Cerebellar cortex (tissue), 1 donor: ENCODE measurements at places on chromosomes 2 and 18.

GRCh38 chr2:100160396-100160795, 18.0 kb upstream of the AFF3 start:
- no peak for DNase-seq

DNA sequence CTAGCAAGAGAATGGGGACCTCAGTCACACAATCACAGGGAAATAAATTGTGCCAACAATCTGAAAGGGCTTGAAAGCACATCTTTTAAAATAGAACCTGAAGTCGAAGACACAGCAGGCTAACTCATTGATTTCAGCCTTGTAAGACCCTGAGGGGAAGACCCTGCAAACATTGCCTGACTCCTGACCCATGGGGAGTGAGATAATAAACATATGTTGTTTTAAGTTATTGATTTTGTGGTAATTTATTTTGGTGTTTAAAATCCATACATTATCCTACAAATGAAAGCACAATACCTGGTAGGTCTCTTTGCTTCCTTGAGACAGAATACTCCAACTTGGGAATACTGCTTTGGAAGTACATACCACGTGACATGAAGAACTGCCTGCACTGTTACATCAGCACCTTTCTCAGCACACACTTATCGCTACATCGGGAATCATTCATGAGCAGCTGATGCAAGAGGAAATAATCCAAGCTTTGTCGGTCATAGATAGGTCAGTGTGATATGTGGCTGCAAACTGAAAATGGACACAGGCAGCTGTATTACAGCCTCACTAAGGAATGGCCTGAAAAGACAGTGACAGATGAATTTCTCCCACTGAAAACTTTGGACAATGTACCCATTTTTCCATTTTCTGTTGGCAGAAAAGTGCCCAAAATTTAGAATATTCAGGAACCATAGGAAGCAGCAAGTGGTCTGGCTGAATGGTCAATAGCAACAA, 494.5 kb upstream of the MAP2 start:
- DNase-seq: no peak

- no peak for DNase-seq
Observed at GRCh38 chr2:212990697-212991096, 160.7 kb downstream of the IKZF2 start.

DNA sequence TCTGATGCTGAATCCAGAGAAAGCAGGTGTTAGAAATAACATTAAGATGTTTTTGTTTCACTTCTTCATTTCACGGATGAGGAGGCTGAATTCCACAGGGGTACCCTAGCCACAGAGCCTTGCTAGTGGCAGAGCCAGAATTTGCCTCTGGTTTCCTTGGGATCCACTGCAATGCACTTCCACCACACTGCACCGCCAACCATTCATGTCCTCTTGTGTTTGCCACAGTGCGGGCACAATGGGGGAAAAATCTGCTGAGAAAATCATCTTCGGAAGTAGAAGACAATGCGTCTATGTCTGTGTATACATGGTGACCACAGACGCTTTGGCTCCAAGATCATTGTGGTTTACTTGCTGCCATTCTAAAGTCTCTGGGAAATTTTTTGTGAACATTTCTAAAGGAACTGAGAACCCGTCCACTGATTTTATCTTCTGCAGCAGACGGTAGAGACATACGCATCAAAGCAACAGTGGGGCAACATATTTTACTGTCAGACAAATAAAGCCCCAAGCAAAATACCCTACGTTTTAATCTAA, 14.9 kb downstream of the ICOS start:
- no peak for DNase-seq

- DNase-seq: no peak
Observed at GRCh38 chr2:25497229-25497917, 155.6 kb upstream of the DNMT3A start.

- no peak for DNase-seq
Observed at GRCh38 chr2:41947701-41948396, 100.0 kb upstream of the PKDCC start.

GRCh38 chr18:79381811-79382311, 13.9 kb upstream of the NFATC1 start:
- no peak for DNase-seq

DNA sequence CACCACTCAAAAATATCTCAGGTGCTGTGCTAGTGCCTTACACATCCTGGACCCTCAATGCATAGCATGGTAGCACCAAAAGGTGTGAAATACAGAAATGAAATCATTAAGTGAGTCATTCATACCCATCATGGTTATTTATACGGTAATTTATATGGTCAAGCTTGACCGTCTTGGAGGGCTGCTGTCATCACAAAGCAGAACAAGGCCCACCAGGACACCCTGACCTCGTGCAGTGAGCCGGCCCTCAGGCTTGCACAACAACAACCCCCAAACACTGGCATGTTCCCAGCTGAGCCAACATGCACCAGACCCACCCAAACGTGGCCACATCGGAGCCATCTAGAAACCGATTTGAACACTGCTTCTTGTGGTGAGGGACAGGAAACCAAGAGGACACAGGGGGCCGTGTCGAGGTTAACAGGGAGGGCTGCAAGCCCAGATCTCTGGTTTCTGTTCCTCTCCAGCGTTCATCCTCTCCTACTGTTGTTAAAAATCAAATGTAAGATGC, 378.5 kb upstream of the ID2 start:
- DNase-seq: no peak

DNA sequence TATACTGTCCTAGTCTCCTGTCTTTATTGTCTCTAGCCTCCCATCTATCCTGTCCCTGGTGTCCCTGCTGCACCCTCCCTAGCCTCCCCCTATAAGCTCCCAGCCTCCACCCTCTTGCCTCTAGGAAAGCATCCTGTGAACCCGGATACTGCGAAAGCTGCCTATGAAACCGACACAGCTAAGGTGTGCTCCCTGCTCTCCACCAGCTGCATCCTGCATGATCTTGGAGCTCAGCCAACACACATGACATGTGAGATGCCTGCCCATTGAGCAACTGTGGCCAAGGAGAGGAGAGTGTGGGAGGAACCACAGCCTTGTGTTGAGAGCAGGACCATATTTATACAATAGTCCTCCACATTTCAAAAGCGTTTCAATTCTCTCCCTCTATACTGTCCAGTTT, 187.1 kb downstream of the ZBTB7C start:
- DNase-seq: peak; percentile 57

DNA sequence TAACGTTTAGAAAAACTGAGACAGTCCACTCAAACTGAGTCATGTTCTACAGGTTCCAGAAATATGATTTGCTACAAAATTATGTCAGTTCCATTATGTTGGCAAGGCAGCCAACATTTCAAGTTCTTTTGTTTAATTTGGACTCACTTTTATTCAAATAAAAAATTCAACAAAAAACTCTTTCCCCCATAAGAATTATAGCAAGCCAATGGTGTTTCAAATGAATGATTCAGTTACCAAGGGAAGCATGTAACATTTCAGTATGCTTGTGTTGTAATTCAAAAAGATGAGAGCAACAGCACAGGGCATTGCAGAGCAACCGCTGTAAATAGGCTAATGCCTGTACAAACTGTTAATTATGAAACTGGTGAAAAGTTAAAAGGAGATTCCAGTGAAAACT, 140.8 kb downstream of the FIGN start:
- DNase-seq: no peak

GRCh38 chr2:158755310-158756087, 39.6 kb upstream of the DAPL1 start:
- no peak for DNase-seq

DNA sequence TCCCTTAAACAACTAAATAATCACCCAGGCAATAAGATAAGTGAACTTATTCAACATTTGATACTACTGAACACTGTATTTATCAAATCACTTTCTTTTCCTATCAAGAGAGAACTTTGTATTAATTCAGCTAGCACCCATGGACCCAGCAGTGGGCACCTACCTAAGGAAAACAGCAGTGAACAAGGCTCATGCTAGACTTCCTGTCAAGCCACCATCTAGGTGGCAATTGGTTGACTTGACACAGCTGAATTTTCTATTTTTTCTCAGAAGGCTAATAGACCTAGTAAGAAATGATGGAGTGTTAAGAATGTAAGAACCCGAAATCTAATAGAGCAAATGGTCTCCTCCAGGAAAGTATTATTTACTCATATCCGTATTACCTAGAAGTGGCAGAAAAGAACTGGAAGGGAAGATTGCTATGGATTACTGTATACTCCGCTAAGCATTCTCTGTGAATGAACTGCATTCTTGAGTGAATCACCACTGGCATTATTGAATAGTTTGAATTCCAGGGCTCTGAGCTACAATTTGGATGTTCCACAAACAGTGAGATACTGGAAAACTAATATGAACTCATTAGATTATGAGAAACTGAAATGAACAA, 988.2 kb upstream of the CDH2 start:
- DNase-seq: no peak

DNA sequence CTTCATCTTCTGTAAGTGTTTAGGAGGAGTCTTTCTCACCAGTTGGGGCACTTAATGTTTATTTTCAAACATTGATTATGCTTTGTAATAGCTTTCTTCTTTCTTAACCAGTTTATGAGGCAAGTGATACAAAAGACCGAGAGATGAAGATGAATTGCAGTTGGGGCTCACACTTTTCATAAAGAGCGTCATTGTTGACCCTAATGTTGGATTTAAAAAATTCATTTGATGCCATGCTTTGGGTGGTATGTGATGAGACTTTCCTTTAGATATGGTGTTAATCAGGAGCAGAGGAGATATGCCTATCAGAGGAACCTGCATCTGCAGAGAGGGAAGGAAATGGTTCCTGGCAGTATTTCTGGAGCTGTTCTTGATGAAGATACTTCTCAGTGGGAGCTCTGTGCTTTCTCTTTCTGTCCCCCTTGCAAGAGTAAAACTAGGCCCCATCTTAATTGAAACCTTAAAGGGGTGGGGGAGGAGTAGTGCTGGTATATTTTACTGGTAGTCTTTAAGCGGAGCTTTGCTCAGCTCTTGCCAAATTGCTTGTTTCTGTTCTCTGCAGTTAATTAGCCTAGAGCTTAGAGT, 2.3 kb downstream of the EML4 start:
- DNase-seq: no peak

DNA sequence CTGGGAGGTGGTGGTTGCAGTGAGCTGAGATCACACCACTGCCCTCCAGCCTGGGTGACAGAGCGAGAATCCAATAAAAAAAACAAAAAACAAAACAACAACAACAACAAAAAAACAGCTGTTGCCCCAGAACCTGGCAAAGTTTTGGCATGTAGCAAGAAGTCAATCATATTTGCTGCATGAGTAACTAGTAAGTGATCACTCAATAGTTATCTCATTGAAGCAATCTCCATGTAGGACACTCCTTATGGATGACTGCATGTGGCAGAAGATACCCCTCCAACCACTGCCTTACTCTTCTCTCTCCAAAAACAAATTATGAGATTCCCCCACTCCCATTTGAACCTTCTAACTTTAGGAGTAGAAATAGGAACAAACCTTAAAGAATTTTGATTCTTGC, 113.7 kb downstream of the TTC27 start:
- no peak for DNase-seq

DNA sequence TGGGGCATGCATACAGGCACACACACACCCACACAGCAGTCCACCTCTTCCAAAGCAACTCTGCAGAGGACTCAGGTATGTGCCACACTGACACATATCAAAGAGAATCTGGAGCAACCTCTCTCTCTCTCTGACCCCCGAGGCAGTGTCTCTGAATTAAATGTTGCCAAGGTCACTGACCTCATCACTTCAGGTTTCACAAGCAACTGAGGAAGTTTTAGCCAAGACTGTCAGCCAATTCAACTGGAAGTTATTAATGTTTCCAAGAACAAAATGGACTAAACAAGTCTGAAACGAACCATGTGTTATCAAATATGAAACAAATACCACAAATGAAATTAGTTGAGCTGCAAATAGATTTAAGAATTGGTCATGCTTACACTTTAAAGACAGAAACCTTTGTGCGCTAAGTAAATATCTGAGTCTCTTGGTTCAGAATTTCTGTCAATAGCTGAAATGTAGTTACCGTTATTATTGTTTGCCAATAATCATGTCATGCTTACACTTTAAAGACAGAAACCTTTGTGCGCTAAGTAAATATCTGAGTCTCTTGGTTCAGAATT, 86.1 kb downstream of the SLC25A12 start:
- DNase-seq: no peak

- no peak for DNase-seq
Observed at GRCh38 chr2:196431076-196431475, 208.4 kb upstream of the CCDC150 start.

DNA sequence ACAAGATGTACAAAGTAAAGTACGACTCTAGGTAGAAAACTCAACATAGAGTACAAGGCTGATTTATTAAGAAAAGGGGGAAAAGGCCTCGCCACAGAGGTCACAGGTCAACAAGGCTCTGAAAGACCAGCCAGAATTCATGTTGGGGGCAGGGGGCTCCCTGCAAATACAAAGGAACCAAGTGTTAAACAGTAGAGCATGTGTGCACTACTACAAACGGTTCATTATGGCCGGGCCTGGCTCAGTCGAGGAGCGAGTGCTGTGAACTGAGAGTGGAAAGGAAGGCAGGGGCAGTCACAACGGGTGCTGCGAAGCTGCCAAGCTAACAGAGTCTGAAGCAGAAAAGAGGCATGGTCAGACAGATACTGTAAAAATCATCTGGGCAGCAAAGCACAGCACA, 77.1 kb downstream of the MBOAT2 start:
- DNase-seq: peak; percentile 5

DNA sequence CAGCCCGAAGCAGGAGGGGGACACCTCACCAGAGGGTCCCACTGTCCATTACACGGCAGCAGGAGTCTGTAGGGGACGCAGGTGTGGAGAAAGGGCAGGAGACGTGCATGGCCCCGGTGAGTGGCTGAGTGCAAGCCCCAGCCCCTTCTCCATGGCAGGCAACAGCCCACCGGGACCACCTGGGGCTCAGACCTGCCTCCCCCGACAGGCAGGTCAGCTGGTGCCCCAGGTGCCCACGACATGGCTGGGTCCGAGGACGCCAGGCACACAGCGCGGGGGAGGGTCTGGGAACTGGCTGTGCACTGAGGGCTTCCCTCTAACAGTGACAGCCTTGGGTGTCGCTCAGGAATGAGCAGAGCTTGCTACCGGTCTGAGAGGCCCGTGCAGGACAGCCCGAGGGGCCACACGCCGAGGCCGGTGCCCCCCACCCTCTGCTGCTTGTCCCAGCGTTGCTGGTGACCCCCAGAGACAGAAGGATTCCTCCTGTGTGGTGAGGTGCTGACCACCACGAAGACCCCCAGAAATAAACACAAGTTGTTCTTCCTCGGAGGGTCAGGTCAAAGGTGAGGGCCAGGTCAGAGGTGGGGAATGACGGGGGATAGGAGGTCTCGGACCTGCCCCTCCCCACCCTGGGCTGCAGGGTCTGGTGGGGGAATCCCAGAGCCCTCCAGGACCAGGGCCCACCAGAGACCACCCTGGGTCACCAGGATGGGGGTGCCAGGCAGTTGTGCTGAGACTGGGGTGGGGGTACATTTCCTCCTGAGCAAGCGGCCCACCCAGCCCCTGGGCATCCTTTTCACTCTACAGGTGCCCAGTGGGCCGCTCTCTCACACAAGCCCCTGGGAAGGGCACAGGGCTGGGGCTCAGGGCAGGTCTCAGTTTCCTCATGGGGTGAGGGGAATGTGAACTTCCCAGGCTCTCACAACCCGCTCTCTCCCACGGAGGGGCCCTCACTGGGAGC, 50.6 kb downstream of the SLC66A2 start:
- no peak for DNase-seq

- no peak for DNase-seq
Observed at GRCh38 chr18:56085551-56085950, 497.6 kb upstream of the TCF4 start.
